Astrocyte (in vitro differentiated cells and primary cell): ENCODE measurements at places on chromosomes 4 and X. TPM values are rescaled to one million over a fixed set of nuclear protein-coding genes. Genes with fewer than 3 reads are reported as not detected.

The ARHGAP4 gene
- 3.9 and 4.3 TPM in 2 replicates for total RNA-seq

The TREX2 gene
- total RNA-seq = 0.36 TPM in 1 of 2 replicates, not detected in the other

The JCHAIN gene
- total RNA-seq = not detected in 2 replicates

The TRO gene
- 83.9 and 86.6 TPM in 2 replicates for total RNA-seq
